ENCODE measurements at places on chromosomes 5 and 9.

GRCh38 chr9:89623925-89624420, 19.2 kb downstream of the GADD45G start:
- no peak for DNase-seq

GRCh38 chr9:109064963-109065702, 51.8 kb upstream of the CTNNAL1 start:
- no peak for DNase-seq

- no peak for DNase-seq
These were observed 29.1 kb upstream of the SEC16A start for GRCh38 chr9:136511670-136512592.

DNA sequence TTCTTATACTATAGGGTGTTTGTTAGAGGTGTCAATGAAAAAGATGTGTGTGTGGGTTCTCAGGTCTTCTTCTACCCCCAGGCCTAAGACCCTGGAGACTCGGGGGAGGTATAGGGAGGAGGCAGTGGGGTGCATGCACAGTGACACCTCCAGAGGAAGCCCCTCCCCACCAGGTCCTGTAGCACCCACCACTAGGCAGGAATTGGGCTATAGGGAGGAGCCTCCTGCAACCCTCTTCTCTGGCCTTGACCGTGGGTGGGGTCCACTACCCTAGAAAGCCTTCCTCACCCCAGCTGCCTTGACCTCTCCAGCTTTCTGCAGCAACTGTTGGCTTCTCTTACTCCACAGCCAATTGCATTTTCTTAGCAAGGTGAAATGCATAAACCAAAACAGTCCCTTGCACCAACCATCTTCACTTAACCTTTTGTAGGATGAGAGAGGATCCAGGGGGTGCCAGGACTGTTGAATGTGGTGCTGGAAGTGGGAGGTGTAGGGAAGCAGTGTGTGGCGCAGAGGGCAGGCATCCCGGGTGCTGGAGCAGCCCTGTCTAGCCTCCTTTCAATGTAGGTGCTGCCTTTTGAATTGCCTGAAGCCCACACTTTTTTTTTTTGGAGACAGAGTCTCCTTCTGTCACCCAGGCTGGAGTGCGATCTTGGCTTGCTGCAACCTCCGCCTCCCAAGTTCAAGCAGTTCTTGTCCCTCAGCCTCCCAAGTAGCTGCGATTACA, 128.5 kb downstream of the RGS3 start:
- no peak for DNase-seq

- no peak for DNase-seq
These were observed 18.7 kb upstream of the ITGA1 start for GRCh38 chr5:52769061-52769460.

- peak; percentile 63 for DNase-seq
These were observed 10.5 kb upstream of the TRIM36 start for GRCh38 chr5:115180165-115180709.

DNA sequence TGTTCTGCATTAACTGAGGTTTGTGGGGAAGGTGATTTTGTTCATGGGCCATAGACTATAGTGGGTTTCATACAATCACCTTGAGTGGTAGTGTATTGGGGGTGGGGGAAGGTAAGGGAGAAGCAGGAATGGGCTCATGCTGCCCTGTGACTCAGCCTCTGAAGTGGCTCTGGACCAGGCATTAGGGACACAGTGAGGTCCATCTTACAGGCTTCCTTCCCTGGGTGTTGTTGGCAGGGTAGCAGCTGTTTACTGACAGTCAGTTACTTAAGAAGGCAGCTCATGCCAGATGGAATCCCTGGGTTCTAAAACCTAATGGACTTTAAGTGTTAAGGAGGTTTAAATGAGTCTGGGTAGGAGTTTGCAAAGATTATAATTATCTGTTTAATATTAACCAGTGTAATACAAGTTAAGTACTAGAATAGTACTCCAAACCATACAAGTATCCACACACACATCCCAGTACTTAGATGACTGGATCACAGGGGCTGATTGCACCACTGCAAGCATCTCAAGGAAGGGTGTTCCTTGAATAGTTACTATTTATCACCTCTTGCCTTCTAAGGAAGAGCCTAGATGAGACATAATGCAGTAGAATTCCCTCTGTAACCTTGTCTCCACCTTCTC, 59.3 kb downstream of the CAST start:
- no peak for DNase-seq

Data from sciatic nerve (tissue), 2 donors.